ENCODE measurements at places on chromosomes 1 and 21.

DNA sequence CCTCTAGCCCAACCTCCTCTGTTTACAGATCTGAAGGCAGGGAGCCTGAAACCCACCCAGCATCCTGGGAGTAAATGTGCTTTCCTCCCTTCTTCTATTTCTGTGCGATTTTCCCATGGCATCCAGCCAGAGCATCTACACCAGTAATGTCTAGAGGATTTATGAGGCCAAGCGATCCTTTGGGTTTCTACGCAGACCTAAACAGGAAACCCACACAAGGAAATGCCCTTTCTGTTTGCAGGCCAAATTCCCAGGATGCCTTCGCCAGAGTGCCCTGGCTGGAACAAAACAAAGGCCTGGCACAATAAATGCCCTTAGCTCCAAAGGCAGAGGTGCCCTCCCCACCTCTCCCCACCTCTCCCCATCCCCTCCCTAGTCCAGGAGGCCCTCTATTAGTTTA, 110.5 kb upstream of the CDC42BPA start:
- DNase-seq: no peak

DNA sequence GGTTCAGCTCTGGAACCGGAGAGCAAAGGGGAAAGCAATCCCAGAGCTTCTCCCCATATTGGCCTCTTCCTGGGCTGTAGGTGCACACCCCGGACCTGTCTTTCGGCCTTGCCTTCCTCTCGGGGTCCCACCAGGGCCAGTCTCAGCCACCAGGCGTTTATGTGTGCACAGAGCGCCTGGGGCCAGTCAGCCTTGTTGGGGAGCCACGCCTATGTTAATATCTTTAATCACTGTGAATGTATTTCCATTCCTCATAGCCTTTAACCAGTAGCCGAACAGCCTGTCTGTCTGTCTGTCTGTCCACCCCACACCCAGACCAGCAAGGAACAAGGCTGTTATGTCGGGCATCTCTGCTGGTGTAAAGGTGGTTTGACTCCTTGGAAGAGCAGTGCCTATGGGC, 18.8 kb downstream of the KCNC4 start:
- no peak for DNase-seq

DNA sequence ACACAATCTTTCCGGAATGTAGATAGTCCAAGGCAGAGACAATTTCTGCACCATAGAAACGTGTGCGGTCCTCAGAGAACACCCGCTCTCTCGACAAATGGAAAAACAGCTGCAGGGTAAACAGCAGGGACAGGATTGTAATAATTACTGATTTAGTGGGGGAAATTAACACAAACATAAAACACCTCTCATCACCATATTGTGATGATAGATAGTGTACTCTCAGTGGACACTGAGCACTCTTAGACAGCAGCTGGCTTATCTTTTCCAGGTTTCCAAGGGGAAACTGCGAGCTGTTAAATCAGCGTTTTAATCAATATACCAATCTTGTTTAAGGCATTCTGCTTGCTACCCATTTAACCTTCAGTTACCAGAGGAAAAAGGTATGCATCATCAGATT, 277.1 kb downstream of the AKT3 start:
- no peak for DNase-seq

GRCh38 chr1:14220324-14220723, 378.2 kb upstream of the KAZN start:
- DNase-seq: no peak

DNA sequence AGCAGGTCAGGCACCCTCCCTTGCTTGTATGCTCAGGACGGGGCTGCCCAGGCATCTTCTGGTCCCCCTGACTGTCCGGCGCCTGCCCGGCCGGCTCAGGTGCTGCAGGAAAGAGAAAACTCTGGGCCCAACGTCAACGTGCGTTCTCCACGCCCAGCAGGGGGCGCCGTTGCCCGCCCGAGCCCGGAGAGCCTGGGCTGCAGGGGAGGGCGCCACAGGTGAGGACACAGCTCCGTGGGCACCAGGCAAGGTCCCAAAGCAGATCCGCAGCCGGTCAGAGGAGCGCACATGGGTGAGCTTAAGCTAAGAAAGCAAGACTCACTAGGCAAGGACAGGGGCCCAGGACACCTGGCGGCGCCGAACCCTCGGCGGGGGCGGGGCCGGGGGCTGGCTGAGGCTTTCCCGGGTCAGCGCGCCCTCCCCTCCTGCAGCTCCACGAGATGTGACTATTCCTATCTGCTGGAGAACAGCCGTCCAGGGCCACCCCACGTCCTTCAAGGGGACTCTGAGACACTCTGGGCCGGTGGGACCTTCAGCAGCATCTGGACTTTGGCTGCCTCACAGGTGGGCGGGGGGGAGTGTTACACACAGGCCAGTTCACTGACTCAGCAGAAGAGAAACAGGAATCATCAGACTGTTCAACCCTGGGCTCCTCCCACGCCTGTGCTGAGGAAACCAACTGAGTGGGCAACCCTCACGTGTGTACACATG, 29.3 kb downstream of the KRTAP10-1 start:
- peak; percentile 85 for DNase-seq

DNA sequence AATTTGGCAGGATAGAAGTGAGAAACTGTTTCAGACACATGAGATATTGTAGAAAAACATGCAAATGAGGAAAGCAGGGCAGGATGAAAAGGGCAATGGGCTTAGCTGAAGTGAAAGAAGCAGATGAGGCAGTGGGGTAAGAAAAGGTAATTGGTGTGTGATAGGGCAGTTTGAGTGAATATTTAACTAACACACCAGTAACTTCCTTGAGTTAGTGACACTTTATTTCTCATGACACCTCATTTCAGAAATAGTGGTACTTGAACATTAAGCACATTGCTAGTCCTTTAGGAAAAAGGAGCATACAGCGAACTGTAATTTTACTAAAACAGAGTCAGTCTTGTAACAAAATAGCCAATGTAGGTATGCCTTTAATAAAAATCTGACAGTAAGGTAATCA, 415.0 kb downstream of the DPYD start:
- no peak for DNase-seq
